Activated CD8-positive, alpha-beta memory T cell treated with anti-CD3 and anti-CD28 coated beads, Interleukin-2, amount 10 ng/mL, durations not matched to agents 7 days and 5 days (primary cell): ENCODE measurements at places on chromosomes 11 and 22. TPM values are rescaled to one million over a fixed set of nuclear protein-coding genes. Genes with fewer than 3 reads are reported as not detected.
A peak's percentile ranks its signal among the peaks of the same experiment; 100 is the strongest.

- DNase-seq, result peak; percentile 50
Measured at GRCh38 chr22:26658161-26658560, 773 bp downstream of the MIAT start.

ACTN3 gene
- total RNA-seq, result 0.40 TPM

- DNase-seq, result no peak
Measured at GRCh38 chr11:78635814-78636506, 61.3 kb upstream of the NARS2 start.

GRCh38 chr22:31952472-31952871 is 8.1 kb downstream of the YWHAH start:
- DNase-seq, result no peak

- DNase-seq, result no peak
Measured at GRCh38 chr11:128666397-128666796, 27.5 kb upstream of the FLI1 start.

OR56A1 gene
- total RNA-seq, result not detected

DNA sequence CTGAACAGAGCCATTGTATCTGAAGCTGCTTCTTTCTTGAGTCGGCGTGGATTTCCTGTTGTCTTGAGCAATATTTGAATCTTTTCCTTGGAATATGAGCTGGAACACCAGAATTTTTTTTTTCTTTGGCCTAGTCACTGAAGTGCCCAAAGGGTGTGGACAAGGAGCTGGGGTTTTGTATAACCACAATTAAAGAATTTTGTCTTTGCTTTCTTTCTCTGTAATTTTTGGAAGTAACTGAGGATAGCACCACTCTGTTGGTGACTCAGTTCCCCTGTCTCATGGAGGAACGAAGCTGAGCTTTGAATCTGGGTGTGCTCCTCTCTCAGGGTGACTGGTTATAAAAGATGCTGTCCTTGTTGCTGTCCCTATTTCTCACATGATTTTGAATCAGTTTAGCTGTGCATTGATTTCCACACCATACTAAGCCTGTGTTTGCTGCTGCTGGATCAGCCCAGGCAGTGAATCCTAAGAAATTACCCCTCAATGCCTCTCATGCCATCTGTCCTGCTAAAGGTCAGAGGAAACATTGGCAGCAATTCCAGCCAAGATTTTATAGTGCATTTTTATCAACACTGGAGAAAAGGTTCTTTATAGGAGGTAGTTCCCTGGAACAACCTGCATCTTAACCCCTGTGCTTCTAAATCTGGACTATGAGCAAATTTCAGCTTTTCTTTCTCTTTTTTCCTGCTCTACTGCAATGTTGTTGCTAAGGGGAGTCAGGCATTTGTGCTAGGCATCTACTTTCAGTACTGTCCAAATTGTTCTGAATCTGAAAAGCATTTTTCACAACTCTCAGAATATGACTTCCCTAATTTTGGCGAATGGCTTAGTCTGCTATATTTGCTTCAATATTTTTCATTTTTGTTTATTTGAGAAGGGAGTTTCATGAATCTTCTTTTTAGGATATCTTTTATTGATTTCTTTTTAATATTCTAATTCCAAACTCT is 540.8 kb downstream of the SOX6 start:
- no peak for DNase-seq

PANX3 gene
- total RNA-seq, result not detected

GRCh38 chr22:20491346-20491745 is 4.2 kb downstream of the KLHL22 start:
- DNase-seq, result no peak

DNA sequence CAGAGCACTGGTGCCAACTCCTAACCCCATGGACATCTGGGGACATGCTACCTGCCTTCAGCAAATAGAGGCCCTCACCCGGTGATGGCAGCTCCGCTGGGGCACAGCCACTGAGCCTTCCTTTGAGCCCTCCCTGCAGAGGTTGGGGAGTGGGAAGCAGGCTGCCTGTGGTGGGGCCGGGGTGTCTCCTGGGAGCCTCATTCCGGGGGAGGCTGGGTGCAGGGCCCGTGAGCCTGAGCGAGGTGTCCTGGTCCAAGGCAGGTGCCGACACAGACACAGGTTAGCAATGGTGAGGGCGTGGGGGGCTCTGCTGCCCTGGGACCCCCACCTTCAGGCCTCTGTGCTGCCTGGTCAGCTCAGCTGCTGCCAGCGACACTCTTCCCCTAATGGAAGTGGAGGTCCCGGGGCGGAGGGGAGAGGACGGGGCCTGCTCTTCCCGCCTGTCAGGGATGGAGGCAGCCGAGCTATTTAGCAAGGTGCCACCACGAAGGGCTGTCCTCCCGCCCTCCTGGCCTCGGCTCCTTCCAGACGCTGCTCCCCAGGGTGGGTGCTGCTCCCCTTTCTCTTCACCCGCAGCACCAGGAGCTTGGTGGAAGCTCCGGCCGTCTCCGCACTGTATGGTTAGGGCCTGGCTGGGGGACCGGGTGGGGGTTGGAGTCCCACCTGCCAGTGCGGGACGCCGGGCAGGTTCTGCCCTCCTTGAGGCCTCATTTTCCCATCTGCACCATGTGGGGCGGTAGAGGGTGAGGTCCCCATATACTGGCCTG is 11.2 kb downstream of the TSPAN4 start:
- no peak for DNase-seq

TMEM191C gene
- 1.1 TPM for total RNA-seq

CARNS1 gene
- 1.3 TPM for total RNA-seq

DNA sequence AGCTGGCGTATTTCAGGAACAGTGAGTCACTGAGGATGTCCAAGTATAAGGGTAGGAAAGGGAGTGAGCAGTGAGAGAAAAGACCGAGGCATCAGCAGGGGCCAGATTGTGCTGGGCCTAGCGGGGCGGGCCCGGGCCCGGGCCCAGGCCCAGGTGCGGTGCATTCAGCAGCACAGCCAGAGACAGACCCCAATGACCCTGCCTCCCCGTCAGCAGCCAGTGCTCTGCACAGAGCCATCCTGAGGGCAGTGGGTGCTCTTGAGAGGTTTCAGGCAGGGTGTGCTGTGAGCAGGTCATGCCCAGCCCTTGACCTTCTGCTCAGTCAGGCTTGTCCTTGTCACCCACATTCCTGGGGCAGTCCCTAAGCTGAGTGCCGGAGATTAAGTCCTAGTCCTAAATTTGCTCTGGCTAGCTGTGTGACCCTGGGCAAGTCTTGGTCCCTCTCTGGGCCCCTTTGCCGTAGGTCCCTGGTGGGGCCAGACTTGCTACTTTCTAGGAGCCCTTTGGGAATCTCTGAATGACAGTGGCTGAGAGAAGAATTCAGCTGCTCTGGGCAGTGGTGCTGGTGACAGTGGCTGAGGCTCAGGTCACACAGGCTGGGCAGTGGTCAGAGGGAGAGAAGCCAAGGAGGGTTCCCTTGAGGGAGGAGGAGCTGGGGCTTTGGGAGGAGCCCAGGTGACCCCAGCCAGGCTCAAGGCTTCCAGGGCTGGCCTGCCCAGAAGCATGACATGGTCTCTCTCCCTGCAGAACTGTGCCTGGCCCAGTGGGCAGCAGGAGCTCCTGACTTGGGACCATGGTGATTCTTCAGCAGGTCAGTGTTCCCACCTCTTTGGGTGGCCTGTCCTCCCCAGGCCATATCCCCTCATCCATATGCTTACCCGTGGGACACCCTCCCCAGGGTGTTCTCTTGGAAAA is 2.1 kb downstream of the MYO7A start:
- DNase-seq, result no peak

DNA sequence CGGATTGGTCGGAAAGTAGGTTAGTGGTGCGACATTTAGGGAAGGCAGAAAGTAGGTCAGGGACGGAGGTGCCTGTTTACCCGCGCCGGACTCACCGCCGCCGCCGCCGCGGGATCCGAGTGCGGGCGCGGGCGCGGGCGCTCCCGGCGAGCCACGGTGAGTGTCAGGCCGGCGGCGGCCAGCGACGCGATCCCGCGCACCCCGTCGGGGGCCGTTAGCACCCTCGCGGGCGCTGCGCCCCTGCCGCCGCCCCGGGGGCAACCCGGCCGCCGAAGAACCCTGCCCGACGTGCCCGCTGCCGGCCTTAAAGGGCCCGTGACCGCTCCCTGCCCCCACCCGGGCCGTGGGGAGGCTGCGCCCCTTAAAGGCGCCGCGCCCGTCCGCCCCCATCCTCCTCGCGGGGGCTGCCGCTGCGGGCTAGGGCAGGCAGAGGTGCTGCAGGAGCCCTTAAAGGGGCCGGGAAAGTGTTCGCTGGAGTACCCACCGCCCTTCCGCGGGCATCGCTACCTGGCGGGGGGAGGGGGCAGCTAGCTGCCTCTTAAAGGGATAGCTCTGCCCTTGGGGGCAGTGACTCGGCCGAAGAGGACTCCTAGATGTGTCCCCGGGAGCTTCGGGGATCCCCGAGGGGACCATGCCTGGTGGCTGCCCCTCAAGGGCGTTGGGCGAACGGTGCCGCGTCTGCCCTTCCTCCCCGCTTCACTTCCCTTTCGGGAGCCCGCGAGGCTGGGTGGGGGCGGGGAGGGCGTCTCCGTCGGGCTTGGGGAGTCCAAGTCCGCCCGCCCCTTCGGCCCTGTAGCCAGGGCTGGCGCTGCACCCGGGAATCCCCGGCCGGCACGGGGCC is at the start of gene BMAL1:
Gene BMAL1 (plus strand): TSS at position 23 of the 841 bp plus-strand sequence. CDS start 76,519 bp downstream, outside the sequence.
- peak; percentile 74 for DNase-seq

CTSC gene
- 287 TPM for total RNA-seq

LMF2 gene
- 98.6 TPM for total RNA-seq

CBLIF gene
- total RNA-seq, result not detected

DNA sequence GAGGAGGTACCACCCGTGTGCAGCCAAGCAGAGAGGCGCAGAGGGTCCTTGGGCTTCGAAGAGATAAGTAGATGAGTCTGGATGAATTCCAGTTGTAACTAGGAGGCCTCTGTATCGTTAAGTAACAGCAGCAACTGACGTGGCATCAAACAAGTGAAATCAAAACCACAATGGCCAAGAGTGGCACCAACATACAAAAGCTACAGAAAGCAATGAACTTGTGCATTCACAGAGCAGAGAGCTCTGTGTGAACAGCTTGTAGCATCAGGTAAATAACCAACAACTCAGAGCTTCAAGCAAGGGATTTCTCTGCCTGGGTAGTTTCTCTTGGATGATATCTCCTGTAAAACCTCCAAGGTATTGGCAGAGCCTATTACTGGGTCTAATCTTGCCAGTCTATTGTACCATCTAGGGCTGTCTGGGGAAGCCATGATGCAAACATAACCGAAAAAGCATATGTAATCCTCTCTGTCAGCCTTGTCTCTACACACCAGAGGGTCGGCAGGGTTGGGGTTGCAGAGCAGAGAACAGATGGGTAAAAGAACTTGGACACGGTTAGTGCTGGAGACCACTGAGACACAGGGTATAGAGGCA is 83.1 kb upstream of the USP47 start:
- DNase-seq, result no peak
